ENCODE measurements at places on chromosomes 2 and 18. TPM values are rescaled to one million over a fixed set of nuclear protein-coding genes. Genes with fewer than 3 reads are reported as not detected.

DNA sequence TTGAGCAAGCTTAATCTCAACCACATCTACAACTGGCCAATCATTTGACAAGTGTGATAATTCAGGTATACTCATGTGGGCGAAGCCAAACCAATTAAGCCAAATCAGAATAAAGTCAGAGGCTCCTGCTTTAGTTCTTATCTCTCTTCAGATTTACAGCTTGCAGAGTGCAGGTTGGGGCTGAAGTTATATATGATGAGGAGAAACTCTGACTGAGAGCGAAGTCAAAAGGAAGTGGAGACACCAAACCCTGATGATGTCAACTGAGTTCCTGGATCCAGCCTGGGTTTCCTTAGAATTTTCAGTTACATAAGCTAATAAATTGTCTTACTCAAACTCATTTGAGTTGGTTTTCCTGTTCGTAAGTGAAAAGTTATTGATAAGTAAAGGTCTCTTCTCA is 73.9 kb downstream of the ASXL2 start:
- no peak for DNase-seq

GRCh38 chr2:22694856-22695255 is 690.1 kb upstream of the KLHL29 start:
- no peak for DNase-seq

The ADD2 gene
- total RNA-seq: 16.3 TPM

DNA sequence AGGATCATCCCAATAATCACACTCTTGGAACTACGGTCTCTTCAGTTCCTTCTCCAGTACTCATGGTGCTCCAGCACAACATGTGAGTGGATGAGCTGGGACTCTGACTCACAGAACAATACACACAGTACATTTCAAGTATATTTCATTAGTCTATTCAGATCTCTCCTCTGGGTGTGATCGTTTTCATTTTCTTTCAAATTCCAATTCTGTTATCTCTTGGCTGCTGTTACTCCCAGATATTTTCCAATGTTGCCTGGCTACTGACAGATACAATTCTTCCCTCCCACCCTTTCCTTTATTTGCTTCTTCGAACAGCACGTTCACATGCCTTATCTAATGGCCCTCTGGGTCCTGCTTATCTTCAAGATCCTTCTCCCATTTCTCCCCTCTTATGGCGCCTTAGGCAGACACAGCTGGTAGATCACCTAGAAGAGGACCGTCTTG is 216.0 kb downstream of the ACKR3 start:
- no peak for DNase-seq

The AQP12A gene
- total RNA-seq: not detected

GRCh38 chr2:120798567-120799247 is 63.0 kb downstream of the GLI2 start:
- no peak for DNase-seq

DNA sequence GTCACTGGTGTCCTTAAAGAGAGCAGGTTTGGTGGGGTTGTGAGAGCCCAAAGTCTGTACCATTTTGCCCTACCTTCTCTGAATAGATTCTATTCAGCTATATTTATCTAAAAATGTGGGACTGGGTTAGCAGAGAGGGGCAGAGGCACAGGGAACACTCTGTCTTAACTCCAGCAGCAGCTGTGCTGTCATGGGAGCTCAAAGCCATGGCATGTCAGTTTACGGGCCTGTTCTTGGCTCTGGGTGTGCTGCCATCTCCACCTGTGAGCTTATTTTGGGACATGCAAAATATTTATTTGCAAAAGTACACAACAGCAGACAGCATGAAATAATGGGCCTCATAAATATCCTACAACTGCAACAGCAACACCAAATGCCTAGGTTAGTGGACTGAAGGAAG is 129.6 kb upstream of the KCTD1 start:
- DNase-seq: no peak

The DNAH7 gene
- total RNA-seq: 0.02 TPM

The MOGAT1 gene
- total RNA-seq: not detected

The MYOM1 gene
- 0.02 TPM for total RNA-seq

The ZC3H15 gene
- total RNA-seq: 79.0 TPM

GRCh38 chr2:151408788-151409600 is 708 bp upstream of the RIF1 start:
- no peak for DNase-seq

The LTBP1 gene
- total RNA-seq: 4.8 TPM

The TRIM43 gene
- not detected for total RNA-seq

DNA sequence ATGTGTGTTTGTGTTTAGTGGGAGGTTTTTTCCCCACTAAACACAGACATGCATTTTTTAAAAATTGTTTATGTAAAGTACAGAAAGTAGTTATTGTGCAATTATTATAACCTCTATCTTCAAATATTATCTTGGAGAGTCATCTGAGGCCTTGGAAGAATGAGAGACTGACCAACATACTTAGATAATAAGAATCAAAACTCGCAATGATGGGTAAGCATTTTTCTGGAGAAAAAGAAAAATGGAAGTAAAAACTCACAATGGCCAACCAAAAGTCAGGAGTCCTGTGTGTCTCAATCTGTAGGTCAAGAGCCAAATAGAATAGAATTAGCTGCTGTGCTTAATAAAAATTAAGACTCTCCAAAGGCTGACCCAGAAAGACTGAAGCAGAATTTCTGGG is 43.0 kb downstream of the MEMO1 start:
- DNase-seq: no peak

GRCh38 chr2:230875347-230876315 is 10.9 kb downstream of the ITM2C start:
- no peak for DNase-seq

The LCT gene
- 0.14 TPM for total RNA-seq

The MAPK4 gene
- not detected for total RNA-seq

The LYPD6 gene
- total RNA-seq: 8.6 TPM

DNA sequence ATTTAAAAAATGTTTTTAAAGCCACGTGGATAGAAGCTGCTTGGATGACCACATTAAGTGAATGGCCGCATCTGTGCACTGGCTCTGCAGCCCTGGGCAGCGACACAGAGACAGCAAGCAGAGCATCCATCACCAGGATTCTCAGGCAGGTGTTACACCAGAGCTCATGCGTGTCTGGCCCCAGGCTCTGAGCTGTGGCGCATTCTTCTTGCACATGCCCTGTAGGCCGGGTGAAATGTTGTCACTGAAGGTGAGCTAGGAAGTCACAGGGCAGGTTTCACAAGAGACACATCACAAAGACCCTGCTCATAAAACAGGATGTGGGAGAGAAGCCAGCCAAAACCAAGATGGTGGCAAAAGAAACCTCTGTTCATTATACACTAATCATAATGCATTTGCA is 8.4 kb upstream of the PXDN start:
- no peak for DNase-seq

DNA sequence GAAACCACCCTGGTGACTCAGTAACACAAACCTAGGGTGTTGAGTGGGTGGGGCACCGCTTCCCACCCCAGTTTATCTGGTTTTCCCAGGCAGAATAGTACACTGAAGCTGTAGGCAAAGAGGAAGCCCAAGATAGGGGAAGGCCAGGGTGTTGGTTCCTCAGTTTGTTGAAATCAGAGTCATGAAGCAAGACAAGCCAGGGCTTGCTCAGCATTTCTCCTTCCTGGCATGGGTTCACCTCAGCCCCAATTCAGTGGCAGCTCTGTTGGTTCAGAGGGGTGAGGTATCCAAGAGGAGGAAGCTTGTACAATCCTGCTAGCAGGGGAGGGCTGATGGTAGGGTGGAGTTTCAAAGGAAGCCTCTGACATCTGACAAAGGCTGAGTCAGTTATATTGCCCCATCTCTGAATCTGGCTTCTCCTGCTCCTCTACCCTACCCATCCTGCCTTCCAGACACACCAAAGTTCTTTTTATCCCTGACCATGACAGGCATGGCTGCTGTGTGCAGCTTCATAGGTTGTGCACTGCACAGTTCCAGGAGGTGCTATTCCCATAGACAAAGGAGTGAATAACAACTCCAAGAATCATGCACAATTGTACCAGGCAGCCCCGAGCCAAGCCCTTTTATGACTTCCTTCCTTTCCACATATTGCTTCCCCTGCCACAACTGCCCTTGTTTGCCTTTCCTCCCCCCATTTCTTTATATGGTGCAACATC is 24.9 kb upstream of the RAB10 start:
- peak; percentile 16 for DNase-seq

- no peak for DNase-seq
Observed at GRCh38 chr2:172109988-172110811, 7.5 kb upstream of the DLX2 start.

- no peak for DNase-seq
Observed at GRCh38 chr2:84435345-84436025, 23.6 kb downstream of the SUCLG1 start.

All from H4 (cell line).